ENCODE measurements at places on chromosomes 4 and X.
A peak's percentile ranks its signal among the peaks of the same experiment; 100 is the strongest.

DNA sequence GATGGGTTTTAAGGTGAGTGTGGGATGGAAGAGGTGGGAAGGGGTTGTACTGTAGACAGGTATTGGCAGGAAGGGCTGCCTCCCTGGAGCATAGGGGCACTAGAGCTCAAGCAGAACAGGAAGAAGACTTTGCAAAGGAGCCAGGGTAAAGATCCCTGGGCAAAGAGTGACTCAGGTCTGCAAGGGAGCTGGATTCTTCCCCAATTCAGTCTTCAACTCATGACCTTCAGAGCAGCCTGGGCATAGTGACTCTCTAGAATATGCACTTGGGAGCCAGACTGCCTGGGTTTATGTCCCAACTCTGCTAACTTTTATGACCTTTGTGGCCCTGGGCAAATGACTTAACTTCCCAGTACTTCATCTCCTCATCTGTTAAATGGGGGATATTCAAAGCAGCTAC lies 4.0 kb downstream of the LONRF3 start:
- DNase-seq: no peak

DNA sequence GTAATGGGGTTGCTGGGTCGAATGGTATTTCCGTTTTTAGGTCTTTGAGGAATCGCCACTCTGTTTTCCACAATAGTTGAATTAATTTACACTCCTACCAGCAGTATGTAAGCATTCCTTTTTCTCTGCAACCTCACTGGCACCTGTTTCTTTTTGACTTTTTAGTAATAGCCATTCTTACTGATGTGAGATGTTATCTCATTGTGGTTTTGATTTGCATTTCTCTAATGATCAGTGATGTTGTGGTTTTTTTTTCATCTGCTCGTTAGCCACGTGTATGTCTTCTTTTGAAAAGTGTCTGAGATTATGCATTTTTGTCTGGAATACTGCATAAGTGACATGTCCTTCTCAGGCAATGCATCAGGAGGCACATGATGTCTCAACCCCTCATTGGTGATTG lies 28.8 kb downstream of the REPS2 start:
- no peak for DNase-seq

DNA sequence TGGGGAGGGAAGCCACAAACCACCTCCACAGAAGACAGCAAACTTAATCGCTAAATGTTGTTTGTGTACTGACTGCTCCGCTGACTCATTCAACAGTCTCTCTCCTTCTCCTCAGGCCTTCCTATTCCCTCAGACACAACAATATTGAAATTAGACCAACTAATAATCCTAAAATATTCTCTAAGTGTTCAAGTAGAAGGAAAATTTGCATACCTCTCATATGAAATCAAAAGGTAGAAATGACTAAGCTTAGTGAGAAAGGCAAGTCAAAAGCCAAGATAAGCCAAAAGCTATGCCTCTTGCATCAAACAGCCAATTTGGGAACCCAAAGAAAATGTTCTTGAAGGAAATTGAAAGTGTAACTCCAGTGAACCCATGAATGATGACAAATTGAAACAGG lies 75.7 kb upstream of the ARHGAP24 start:
- DNase-seq: no peak

GRCh38 chr4:78870056-78870455 lies 69.2 kb downstream of the PAQR3 start:
- no peak for DNase-seq

- DNase-seq: no peak
These were observed 52.5 kb downstream of the SYNPO2 start for GRCh38 chr4:118941149-118941548.

- no peak for DNase-seq
These were observed 63.3 kb downstream of the GALNT7 start for GRCh38 chr4:173231916-173232315.

GRCh38 chrX:153764786-153765137 lies 713 bp downstream of the PLXNB3 start:
- no peak for DNase-seq

DNA sequence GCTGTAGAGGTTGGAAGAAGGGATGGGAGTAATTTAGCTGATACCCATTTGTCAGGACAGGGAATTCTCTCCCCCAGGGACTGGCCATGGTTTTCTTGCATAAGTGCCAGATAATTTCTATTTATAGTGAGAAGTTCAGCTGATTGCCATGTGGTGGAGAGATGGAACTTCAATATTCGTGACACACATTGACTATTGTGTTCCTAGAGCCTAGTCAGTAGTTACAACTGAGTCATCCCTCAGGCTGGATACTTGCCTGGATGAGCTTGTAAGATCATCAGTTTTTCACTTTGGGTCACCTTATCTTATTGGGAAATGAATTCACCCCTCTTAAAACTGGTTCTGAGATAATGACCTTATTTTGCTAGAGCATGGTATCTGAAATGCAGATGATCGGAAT lies 32.2 kb downstream of the CFAP299 start:
- no peak for DNase-seq

- no peak for DNase-seq
These were observed 44.6 kb upstream of the LINC00632 start for GRCh38 chrX:140664939-140665338.

GRCh38 chr4:151323667-151324066 lies 1.7 kb downstream of the SH3D19 start:
- DNase-seq: no peak

DNA sequence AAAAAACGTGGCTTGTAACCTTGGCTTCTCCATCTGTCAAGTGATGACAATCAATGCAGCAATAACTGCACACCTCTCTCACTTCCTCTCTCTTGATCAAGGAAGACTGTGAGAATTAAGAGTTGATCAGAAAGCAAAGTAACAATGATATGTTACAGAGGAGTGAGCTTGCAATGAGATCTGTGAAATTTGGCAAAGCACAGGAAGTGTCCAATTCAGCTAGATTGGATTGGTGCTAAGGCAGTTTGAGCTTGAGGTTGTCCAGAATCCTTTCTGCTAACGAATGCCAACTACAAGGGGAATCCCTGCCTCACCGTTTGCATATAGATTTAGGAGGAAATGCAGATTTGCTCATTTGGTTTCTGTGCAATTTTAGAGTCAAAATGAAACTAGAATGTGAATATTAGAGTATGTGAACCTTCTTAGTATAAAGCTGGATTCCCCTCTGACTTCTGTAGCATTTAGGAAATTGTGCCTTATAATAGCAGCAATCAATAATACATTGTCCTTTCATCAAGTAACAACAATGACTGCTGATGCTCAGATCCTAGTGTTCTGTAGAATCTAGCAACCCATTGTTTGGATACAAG lies 346.4 kb downstream of the PTTG2 start:
- no peak for DNase-seq

DNA sequence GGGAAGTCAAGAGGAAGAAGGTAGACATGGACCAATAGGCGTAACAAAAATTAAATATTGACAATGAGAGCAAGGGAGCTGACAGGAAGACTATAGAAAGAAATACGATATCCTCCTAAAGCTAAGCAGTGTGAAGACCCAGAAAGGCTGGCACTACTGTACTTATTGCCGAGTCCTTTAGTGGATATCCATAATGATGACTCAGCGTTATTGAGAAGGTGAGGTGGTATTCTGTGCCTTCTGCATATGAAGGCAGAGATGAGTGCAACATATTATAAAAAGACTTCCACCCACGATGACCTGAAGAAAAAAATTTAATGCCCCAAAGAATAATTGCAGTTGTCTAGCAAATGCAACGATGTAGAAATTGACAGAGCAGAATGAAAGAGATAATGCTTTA lies 13.0 kb upstream of the MCF2 start:
- no peak for DNase-seq

- DNase-seq: no peak
These were observed 442.0 kb upstream of the ADGRL3 start for GRCh38 chr4:60757986-60758680.

DNA sequence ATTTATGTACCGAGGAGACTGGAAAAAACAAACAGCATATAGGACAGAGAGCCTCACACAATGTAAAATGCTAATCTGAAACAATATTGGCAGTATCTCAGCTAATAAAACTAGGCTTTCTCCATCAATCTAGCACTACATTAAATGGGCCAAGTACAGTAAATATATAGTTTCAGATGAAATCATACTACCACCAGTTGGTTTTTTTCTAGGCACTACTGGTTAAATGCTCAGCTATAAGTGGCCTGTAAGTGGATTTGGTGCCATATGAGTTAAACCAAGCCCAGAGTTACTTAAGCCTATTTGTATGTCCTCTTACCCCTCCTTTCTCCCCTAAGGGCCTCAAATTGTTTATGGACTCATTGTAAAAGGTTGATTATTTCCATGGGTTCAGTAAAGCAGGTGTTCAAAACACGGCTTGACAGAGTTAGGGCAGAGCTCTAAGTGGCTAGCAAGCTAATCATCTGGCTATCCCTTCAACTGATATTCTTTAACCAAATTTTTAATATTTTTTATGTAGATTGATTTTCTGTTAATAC lies 57.5 kb downstream of the FAM13A start:
- no peak for DNase-seq

DNA sequence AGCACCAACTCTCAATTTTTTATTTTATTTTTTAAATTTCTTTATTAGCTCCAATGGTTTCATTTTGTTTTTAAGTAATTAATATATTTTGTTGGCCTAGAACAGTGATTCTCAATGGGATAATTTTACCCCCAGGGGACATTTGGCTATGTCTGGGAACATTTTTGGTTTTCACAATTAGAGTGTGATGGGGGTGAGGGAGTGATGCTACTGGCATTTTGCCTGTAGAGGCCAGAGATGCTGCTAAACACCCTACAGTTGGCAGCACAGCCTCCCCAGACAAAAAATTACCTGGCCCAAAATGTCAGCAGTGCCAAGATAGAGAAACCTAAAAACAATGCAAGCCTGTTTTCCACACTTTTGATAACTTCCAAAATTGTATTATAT lies 64.6 kb downstream of the HHIP start:
- DNase-seq: no peak

GRCh38 chr4:121164291-121164690 lies at the start of gene TNIP3:
Gene TNIP3, minus strand, starts transcription at chr4:121164321. Its CDS starts 196 bp downstream, at chr4:121164125.
- no peak for DNase-seq

GRCh38 chr4:48103483-48104139 lies 30.4 kb downstream of the TXK start:
- DNase-seq: no peak

GRCh38 chr4:108215055-108215454 lies 46.3 kb upstream of the LEF1 start:
- DNase-seq: no peak

DNA sequence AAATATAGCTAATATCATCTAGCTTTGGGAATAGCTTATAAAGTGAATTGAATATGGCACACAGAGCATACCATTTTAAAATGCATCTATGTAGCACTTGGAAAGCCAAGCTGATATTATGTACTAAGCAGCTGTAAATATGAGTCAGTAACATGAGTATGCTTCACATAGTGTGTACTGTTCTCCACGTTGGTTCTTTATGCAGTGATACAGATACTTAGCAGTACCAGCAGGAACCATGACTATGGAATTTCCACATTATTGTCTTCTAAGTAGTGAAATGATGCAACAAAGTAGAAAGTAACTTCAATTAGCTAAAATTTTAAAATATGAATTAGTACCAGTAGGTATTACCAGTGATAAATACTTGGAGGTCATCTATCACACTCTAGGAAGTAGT lies 320.1 kb downstream of the BMPR1B start:
- DNase-seq: no peak

GRCh38 chrX:15269618-15270521 lies at the start of gene ASB9:
Gene ASB9, minus strand, starts transcription at chrX:15270083. Its CDS starts 209 bp downstream, at chrX:15269874.
- peak; percentile 38 for DNase-seq

GRCh38 chr4:26803211-26803861 lies 57.3 kb upstream of the STIM2 start:
- no peak for DNase-seq

DNA sequence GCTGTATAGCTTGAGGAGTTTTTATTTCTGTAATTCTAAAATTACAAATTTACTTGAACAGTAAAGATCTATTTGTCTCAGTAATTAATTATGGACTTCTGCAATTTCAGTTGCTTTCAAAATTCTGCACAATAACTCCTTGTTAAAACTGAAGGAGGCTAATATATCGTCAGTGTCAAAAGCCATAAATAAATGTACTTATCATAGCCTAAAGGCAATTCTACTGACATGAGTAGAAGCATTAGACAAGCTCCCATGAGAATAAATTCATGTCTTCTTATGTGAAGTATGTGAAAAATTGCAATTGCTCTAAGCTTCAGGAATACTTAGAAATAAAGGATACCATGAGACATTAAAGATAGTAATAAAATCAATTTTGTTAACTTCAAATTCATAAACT lies 381.2 kb upstream of the PCDH10 start:
- DNase-seq: no peak

- no peak for DNase-seq
These were observed 93.4 kb downstream of the SLC10A7 start for GRCh38 chr4:146428298-146428697.

GRCh38 chr4:16329125-16329796 lies 103.0 kb upstream of the TAPT1 start:
- no peak for DNase-seq

GRCh38 chrX:101759000-101759399 lies 99.3 kb upstream of the ARMCX2 start:
- no peak for DNase-seq

- no peak for DNase-seq
These were observed 542.4 kb upstream of the DIPK2B start for GRCh38 chrX:45743081-45743533.

- no peak for DNase-seq
These were observed 369.4 kb upstream of the CNKSR2 start for GRCh38 chrX:21004835-21005234.

GRCh38 chr4:40309250-40309774 lies 25.8 kb upstream of the CHRNA9 start:
- peak; percentile 89 for DNase-seq

DNA sequence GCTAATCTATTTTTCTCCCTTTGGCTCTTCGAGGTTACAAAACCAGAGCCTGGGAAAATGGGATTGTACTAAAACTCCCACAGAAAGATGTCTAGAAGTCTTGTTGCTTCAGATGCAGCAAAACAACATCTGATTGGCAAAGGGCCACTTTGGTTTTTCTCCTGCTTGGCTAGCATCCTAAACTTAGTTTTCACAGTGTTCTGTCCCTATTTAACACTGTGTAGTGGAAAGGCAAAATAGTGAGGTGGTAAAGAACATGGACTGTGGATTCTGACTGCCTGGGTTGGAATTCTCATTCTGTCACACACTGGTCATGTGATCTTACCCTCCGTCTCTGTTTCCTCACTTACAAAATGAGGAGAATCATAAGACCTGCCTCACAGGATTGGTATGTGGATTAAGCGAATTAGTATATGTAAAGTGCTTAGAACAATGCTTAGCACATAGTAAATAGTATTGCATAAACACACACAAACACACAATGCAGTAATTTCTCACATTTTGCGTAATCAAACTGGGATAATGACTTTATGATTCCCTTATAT lies 23.5 kb downstream of the TIGD2 start:
- DNase-seq: no peak

GRCh38 chr4:80225595-80225994 lies 28.3 kb downstream of the PRDM8 start:
- no peak for DNase-seq

Measured in left renal cortex interstitium (tissue), 4 donors.